ENCODE measurements at places on chromosomes 16 and 17.

DNA sequence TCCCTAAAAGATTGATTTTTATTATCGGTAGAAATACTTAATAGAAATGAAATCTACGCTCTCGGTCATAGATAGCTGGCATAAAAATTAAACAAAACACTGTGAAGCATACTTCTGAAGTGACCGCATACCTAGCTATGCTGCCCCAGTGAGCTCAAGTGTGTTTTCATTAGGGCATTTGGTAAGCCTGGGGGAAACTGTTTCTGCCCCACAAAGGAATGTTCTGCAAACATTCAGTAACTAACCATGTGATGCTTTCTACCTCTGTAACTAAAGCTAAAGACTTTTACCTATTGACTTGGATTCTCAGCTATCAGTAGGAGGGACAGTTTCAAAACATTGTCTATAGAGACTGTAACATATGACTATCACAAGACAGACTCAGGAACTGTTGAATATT is 93.5 kb upstream of the HSBP1 start:
- DNase-seq, result no peak

- DNase-seq, result no peak
These were observed 38.2 kb upstream of the GSE1 start for GRCh38 chr16:85574672-85575475.

GRCh38 chr16:82650804-82651203 is 24.0 kb downstream of the CDH13 start:
- DNase-seq, result no peak

GRCh38 chr17:77692571-77693161 is 265.8 kb upstream of the TNRC6C start:
- DNase-seq, result no peak

DNA sequence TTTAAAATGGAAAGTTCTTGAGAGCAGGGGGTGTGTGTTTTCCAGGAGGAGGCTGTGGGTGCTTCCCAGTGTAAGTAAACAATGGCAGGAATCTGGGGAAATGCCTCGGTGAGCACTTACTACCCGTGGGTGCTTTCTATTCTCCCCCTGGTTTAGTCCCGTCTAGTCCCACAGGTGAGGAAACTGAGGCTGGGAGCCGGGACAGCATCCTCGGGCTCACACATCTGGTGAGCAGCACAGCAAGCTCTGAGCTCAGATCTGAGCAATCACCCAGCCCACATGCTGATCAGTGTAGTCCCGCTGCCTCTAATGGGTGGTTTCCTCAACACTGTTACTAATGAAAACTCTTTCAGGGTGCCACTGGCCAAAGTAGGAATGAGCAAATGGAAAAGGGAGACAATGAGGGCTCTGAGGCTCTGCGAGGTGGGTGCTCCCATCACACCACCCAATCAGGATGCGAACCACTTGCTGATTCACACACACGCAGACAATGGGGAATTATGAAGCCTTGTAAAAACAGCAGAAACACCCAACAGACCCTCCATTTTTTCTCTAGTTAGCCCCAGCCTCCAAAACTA is 202.6 kb downstream of the PARN start:
- no peak for DNase-seq

GRCh38 chr16:81000873-81001272 is 5.8 kb downstream of the CMC2 start:
- no peak for DNase-seq

DNA sequence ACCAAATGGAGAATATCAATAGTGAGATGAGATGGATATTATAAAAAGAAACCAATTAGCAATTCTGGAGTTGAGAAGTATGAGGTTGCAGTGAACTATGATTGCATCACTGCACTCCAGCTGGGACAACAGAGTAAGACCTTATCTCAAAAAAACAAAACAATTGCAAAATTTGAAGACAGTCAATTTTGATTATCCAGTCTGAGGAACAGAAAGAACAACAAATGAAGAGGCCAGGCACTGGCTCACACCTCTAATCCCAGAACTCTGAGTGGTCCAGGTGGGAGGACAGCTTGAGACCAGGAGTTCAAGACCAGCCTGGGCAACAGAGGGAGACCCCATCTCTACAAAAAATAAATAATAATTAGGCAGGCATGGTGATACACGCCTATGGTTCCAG is 35.0 kb downstream of the USP32 start:
- no peak for DNase-seq

DNA sequence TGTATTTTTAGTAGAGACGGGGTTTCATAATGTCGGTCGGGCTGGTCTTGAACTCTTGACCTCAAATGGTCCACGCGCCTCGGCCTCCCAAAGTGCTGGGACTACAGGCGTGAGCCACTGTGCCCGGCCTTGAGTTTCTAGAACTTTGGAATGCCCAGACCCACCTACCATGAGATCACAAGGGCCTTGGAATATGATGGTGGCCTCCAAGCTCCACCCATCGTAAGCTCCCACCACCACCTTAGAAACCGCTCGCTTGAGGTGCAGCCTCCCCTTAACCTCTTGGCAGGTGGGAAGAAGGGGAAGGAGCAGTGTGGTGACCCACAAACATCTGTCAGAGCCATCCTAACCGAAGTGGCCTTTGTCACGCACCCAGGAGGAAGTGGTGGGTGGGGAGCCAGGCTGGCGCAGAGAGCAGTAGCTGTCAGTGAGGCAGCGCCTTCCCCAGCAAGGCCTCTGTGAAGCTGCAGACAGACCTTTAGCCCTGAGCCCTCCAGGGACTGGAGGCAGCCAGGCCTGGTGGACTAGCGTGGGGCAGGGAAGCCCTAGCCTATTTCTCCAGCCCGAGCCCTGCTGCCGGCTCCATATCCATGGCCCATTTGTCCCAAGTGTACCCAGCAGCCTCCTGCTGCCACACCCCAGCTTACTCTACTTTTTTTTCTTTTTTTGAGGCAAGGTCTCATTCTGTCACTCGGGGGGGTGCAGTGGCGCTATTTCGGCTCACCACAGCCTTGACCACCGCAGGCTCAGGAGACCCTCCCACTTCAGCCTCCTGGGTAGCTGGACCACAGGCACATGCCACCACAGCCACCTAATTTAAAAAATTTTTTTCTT is 13.1 kb upstream of the SEPHS2 start:
- no peak for DNase-seq

DNA sequence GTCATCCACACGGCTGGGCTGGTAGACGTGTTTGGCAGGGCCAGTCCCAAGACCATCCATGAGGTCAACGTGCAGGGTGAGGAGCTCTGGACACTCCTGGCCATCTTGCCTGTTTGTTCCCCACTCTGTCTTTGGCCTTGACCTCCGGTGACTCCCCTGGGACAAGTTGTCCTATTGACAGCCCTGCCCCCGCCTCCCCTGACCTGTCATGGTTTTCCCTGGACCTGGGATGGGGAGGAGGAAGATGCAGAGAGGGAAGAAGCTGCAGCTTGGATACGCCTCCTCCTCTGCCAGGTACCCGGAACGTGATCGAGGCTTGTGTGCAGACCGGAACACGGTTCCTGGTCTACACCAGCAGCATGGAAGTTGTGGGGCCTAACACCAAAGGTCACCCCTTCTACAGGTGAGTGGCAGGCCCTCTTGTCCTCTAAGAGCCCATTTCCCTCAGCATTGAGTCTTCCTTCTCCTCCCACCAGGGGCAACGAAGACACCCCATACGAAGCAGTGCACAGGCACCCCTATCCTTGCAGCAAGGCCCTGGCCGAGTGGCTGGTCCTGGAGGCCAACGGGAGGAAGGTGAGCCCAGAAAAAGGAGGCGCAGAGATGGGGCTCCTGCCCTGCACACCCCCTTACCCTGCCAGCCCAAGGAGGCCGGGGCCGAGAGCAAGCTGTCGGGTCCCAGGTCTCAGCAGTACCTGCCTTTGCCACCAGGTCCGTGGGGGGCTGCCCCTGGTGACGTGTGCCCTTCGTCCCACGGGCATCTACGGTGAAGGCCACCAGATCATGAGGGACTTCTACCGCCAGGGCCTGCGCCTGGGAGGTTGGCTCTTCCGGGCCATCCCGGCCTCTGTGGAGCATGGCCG is 1.4 kb downstream of the HSD3B7 start:
- DNase-seq, result no peak

GRCh38 chr16:73067671-73068540 is 20.0 kb upstream of the ZFHX3 start:
- no peak for DNase-seq

GRCh38 chr17:8436844-8437171 is 1.1 kb downstream of the NDEL1 start:
- no peak for DNase-seq

DNA sequence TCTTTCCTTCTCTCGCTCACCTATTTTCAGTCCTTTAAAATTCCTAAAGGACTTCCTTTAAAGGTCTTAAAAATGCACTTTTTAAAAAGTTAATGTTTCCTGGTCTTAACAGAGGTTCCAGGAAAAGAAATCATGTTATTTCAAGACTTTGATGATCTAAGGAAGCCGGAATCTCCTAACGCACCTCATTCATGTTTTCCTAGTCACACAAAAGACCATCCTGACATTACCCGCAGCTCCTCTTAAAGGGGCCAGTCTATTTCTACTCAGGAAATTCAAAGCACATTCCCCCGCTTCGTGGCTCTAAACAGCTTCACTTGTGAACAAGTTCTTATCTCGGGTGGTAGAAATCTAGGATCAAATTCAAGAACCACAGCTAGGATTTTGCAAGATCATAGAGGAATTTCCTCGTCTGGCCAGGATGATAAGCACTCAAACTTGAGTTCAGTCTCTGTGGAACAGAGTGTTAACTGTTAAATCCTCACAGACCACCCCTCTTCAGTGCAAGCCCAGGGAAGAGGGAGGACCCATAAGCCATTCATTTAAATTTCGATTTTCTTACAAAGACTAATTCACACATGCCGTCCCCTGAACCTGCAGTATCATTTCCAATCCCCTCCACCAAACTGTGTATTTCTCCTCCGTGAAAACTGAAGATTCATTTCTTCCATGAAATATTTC is 137.1 kb upstream of the AXIN2 start:
- no peak for DNase-seq

DNA sequence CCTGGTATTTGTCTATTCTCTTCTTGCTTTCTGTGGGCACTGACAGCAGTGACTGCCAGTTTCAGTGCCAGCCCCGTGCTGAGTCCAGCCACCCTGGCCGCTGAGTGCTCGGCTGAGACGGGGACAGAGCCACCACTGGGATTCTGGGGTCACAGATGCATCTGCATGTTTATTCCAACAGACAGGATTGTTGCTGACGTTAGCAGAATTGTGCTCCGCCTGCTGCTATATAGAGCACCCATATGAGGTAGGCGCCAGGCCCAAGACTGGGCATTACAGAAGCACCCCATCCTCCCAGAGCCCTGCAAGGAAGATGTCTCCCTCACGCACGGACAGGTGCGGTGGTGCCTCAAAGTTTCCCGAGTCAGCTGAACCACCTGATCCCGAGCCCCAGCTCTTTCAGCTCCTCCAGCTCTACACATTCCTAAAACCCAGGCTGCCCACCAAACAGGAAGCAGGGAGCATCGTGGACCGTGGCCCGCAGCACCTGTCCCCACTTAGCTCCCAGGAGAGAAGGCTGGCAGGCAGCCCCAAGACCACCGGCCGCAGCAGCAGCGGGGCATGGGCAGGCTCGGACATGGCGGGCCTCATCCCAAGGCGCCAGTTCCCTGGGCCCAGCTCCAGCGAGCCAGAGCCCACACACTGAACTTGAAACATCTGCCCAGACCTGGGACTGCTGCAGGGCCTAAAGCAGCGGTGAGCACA is 44.9 kb upstream of the RASD1 start:
- DNase-seq, result no peak

- DNase-seq, result peak; percentile 91
These were observed 1.0 kb upstream of the IGF2BP1 start for GRCh38 chr17:48995974-48996721.

DNA sequence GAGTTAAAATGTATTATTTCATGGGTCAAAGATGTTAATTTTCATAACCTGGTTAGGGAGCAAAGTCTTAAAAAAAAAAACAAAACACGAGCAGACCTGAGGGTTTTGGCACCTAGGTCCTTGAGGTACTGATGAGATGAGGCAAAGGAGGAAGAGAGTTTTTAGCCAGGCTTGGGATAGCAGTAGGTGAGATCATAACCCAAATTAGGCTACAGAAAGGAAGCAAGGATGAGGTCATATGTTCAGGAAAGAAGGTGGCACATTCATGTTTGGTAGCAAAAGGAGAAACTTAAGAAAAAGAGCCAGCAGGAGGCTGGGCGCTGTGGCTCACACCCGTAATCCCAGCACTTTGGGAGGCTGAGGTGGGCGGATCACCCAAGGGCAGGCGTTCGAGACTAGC is 2.8 kb downstream of the ATXN1L start:
- no peak for DNase-seq

Measured in NCI-H1930 (cell line).